A549 treated with dexamethasone at 1 μM for 4 hours (cell line): ENCODE measurements at places on chromosomes 16 and 17. TPM values are rescaled to one million over a fixed set of nuclear protein-coding genes. Genes with fewer than 3 reads are reported as not detected.

Gene FBXO39
- 0.05 TPM in 1 of 5 replicates, not detected in the others for total RNA-seq

Gene MTMR4
- total RNA-seq: 8.5 to 13.2 TPM (median 12.3 TPM) in 5 replicates

Gene SCIMP
- total RNA-seq: not detected in 5 replicates

Gene ITGAX
- 0.76 to 1.8 TPM (median 1.0 TPM) in 5 replicates for total RNA-seq

Gene KRT37
- not detected in 5 replicates for total RNA-seq

Gene RSAD1
- total RNA-seq: 22.7 to 31.6 TPM (median 31.1 TPM) in 5 replicates

Gene KRTAP3-1
- not detected in 5 replicates for total RNA-seq
